ENCODE measurements at places on chromosomes 4 and X.

DNA sequence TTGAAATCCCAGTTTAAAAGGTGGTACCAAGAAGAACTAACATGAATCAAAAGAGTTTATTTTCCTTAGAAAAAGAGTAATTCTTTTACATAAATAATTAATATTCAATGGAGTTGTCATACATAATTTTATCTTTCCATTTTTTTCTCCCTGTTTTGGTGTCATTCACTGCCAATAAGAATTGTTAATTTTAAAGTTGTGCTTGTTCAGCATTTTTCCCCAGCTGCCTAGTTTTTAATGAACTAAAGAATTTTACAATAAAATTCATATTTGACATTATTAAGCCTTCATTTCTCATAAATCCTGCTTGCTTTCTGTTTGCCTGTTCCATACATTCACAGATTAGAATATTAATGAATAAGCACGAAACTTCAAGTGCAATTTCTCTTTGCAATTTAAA lies 393.6 kb downstream of the GRXCR1 start:
- DNase-seq: no peak

DNA sequence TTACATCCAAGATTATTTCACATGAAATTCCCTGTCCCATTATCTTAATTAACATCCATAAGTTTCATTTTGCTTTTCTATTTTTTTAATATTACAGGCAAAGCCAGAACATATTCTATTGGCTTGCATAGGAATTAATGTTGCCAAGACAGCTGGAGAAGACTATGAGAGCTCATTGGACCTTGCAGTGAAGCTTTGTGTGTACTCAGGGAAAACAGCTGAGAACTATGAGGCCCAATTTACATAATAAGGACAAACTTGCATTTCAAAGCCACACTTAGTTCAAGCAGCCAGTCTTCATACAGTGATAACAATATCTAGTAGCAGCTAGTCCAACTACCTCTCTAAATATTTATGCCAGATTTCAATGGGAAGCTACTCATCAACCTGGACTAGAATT lies 134.4 kb downstream of the DDX53 start:
- DNase-seq: no peak

DNA sequence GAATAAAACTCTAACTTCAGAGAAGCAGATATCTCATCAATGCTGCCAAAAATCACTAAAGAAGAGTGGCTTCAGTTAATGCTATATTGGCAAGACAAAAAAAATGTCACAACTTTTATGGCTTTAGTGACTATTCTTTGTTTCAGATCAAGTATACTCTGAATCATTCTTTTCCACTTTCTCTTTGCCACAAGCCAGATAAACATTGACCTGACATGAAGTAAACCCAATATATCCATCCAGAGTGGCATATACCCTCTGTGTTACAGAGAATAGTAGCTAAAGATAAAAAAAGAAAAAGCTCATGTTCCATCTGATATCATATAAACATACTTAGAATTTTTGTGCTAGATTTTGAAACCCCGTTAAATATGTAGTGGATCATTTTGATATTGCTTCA lies 206.7 kb upstream of the CNKSR2 start:
- no peak for DNase-seq

DNA sequence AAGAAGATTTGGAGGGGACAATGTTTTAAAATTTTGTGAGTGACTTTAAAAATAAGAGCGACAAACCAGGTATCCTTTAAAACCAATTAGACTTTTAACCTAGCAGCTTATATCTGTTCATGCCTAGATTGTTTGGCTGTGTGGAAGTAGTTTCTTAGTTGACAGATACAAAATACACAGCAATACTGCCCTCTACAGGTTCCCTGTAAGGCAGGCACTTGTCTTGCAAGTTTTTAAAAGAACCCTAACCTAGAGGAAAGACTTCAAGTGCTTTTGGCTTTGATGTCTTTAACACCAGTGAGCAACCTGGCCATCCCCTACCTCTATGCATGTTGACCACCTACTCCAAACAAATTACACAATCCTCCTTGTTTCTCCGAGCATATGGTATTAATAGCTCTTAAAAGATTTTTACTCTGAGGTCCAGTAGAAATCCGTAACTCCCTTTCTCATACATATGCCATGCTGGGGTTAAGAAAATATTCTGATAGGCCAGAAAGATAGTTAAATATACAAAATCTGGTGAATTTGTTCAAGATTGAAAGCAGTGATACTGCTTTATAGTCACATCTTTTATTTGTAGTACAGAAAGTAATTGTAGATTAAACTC lies 273.0 kb downstream of the ARHGAP24 start:
- peak; percentile 65 for DNase-seq

- no peak for DNase-seq
These were observed 190.8 kb downstream of the SPATA18 start for GRCh38 chr4:52241916-52242315.

GRCh38 chrX:41184312-41184711 lies 99.1 kb downstream of the USP9X start:
- DNase-seq: peak; percentile 12

- DNase-seq: no peak
These were observed 123.3 kb upstream of the TBL1X start for GRCh38 chrX:9341291-9342201.

GRCh38 chrX:71626576-71626975 lies 8.3 kb upstream of the CXCR3 start:
- DNase-seq: no peak

- no peak for DNase-seq
These were observed 11.2 kb downstream of the IDS start for GRCh38 chrX:149493567-149494562.

DNA sequence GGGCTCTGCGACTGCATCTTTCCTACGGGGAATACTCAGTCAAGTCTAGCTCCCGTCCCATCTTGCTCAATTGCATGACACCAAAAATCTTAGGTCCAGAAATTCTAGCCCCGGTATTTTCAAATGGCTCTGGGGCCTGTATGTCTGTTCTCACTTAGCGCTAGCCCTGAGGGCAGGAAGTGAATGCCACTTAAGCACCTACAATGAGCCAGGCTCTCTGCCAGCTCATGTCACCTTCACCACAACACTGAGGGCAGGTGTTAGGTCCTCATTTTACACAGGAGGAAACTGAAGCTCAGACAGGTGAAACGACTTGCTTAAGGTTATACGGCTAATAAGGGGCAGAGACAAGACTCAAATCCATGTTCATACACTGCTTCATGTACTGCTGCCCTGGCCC lies 282.8 kb downstream of the PPP1R2C start:
- DNase-seq: no peak

DNA sequence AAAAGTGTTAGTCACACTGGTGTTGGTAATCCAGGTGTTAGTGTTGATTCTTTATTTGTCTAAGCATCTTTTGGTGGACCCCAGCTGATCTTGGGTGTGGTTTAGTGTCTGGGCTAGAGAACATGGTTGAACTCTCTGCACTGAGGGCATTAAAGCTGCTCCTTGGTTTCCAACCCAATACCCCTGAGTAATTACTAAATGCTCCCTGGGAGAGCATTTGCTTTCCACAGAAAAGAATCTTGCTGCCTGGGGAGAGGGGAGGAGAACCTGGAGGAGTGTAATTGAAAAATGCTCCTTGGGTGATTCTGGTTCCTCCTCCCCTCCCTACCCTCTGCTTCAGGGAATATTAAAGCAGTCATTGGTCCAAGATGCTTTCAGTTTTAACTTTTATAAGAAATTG lies 3.1 kb downstream of the GUCY1B1 start:
- DNase-seq: no peak

DNA sequence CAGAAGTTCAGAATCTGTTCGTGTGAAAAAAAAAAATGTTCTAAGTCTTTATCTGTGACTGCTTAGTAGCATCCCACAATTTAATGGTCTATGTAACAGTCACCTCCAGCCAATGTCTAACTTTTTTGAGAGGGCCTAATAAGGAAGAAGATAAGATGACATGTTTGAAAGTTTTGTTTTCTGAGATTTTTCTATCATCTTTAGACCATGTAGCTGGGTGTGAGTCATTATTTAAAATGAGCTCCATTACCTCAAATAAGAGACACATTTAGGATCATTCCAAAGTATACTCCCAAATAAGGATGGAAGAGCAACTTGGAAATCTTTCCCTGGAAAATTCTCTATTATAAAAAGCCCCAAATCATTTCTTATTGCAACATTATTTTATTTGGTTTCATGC lies 28.2 kb upstream of the MCF2 start:
- no peak for DNase-seq

DNA sequence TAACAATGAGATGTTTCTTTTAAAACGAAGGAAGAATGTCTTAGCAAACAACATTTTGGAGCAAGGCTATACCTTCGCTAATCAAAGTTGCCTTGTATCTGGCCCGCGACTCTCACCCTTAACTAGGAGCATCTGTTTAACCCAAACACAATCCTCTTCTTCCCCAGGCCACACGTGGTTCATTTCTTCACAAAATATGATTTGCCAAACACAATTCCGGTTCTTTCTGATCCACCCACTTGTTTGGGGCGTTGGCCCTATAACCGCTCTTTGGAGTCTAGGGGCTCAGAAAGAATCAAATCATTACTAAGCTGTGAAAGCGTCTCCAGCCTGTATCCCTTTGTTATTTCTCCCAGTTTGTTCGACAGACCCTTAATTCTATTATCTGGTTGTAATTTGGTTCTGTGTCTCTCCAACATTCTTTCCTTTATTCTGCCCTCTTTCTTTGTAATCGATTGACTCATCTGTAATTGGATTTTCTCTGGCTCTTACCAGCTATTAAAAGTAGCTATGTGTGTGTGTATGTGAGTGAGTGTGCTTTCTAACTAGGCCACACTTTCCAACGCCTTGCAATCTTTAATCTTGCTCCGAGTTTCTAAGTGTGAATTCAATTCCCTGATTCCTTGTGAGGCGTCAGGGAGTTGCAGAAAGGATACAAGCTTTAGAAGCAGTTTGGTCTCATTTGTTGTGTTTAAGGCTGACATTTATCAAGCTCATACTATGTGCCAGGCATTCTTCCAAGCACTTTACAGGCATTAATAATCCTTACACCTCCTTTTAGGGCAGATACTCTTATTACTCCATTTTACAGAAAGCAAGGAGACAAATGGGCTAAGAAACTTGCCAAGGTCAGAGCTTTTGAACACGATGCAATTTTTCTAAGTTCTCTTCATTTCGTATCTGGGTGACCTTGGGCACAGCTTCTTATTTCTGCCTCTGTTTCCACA lies 138.6 kb upstream of the CPEB2 start:
- no peak for DNase-seq

DNA sequence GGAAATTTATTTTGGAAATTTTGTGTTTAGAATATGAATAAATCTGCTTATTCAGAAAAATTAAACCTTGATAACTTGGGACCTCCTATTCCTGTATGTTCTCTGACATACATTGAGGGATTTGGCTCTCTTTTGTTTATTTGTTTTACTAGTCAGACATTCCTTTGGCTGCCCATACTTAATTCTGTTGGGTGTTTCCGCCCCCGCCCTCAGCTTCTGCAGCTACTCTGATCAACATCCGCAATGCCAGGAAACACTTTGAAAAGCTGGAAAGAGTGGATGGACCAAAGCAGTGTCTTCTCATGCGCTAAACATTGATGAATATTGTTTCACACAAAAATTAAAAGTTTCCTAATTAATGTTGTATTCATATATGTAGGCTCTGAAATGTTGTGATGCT lies 40.5 kb downstream of the RRAGB start:
- DNase-seq: no peak

GRCh38 chrX:142238536-142238935 lies 33.4 kb upstream of the MAGEC2 start:
- DNase-seq: no peak

DNA sequence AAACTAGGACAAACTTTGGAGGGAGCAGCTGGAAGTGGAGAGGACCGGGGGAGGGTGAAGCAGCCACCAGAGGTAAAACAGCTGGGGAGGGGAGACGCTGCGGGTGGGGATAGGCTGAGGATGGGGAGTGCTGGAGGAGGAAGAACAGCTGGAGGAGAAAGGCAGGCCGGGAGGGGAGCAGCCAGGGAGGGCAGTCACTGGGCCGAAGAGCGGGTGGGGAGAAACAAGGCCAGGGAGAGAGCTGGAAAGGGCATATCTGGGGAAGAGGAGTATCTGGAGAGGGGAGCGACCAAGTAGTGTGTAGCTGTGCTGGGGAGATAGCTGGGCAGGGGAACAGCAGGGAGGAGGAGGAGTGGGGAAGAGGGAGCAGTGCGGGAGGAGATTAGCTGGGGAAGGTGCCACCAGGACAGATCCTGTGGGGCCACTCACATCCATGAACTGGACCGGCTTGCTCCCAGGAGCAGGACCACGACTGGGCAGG lies 2.7 kb downstream of the SLC38A5 start:
- no peak for DNase-seq

- no peak for DNase-seq
These were observed 8.1 kb downstream of the DHRSX start for GRCh38 chrX:2492531-2493218.

- DNase-seq: no peak
These were observed 623.5 kb upstream of the GNPDA2 start for GRCh38 chr4:45349859-45350258.

- DNase-seq: no peak
These were observed 112.2 kb downstream of the DHX15 start for GRCh38 chr4:24472161-24472510.

GRCh38 chr4:87026800-87027495 lies 92.1 kb downstream of the AFF1 start:
- DNase-seq: peak; percentile 84

All from GM12864 (cell line).